ENCODE measurements at places on chromosomes 2 and 18.
A peak's percentile ranks its signal among the peaks of the same experiment; 100 is the strongest.

- no peak for DNase-seq
Observed at GRCh38 chr2:151842830-151843690, 14.8 kb upstream of the ARL5A start.

DNA sequence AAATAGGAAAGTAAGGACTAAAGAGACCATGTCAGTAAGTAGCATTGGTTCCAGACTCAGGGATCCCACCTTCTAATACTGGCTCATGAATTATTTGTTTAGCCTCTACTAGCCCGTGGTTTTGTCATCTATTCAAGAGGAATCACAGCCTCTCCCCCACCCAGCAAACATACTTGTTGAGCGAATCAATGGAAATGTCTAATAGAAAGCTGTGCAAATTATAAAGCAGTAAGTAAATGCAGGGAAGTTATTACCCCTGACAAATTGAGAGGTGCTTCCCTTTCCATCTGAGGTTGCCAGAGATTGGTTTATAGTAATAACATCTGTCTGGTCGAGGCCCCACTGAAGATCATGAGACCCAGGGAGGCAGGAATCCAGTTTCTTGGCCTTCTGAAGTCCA is 219.3 kb upstream of the OSR1 start:
- no peak for DNase-seq

- no peak for DNase-seq
Observed at GRCh38 chr2:72996117-72996502, 75.4 kb downstream of the SFXN5 start.

DNA sequence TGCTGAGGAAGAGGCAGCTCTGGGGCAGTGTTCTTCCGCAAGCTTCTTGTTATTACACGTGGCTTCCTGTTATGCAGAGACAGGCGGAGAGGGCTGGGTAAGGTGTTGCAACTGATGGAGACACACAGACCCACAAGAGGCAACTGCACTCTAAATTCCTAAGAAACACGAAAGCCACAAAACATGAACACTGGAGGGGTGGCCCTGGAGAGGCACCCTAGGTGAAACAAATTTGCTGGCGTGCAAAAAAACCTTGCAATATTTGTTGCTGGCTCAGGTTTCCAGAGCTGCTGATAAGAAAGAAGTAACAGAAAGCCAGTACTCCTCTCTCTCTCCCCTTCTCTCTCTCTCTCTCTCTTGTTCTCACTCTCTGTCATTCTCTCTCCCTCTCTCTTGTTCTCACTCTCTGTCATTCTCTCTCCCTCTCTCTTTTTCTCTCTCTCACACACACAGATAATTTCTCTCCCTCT is 31.8 kb downstream of the ARHGAP25 start:
- DNase-seq = peak; percentile 93

GRCh38 chr2:227834916-227835650 is 21.4 kb downstream of the CCL20 start:
- DNase-seq = no peak

DNA sequence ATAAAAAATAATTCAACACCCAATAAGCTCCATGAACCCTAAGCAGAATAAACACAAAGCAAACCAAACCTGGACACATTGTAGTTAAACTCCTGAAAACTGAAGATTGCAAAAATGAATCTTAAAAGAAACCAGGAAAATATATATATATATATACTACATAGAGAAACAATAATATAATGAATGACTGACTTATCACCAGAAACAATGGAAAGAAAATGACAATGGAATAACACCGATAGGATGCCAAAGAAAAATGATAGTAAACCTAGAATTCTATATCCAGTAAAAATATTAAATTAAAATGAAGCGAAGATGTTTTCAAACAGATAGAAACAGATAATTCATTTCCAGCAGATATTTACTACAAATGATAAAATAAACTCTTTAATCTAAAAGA is 346.9 kb downstream of the IRS1 start:
- no peak for DNase-seq

GRCh38 chr2:215107216-215108056 is 31.0 kb downstream of the ABCA12 start:
- no peak for DNase-seq

GRCh38 chr2:232761301-232761907 is 15.0 kb downstream of the KCNJ13 start:
- DNase-seq = peak; percentile 51

GRCh38 chr2:158817588-158817987 is 22.5 kb downstream of the DAPL1 start:
- DNase-seq = no peak

DNA sequence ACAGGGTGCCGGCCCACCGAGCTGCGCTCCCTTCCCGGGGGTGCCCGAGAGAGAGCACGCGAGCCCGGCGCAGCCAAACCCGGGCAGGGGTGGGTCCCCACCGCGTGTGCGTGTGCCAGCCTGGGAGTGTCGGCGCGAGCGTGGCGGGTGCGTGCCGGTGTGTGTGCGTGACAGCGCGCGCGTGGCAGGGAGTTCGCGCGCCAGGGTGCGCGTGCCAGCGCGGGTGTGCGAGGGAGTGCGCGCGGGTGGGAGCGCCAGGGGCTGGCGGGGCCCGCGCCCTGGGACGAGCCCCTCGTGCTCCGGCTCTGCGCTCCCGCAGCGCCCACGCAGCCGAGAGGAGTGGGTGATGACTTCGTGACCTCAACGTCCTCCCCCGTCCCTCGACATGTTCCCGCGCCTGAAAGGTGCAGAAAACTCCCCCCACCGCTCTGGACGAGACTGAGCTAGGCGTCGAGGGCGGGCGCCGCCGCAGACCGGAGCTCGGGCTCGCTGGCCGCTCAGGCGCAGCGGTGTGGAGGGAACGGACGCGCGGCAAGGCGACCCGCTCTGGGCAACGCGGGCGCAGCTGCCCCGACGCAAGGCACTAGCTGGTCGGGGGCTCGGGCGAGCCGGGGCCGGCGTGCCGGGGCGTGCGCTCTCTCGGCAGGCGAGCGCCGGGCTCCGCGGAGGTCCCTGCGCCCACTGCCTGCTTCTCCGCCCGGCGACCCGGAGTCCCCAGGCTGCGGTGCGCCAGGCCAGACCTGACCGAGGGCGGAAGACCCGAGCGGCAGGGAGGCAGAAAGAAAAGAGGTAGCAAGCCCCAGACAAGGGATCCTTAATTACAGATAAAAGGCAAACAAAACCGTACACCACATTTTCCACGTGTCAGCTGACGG is 582.8 kb downstream of the ZEB2 start:
- peak; percentile 24 for DNase-seq

Data from activated CD4-positive, alpha-beta T cell treated with anti-CD3 and anti-CD28 coated beads, Interleukin-2, Interleukin-4, amounts not matched to agents 100 ng/mL and 50 ng/mL, durations not matched to agents 16 hours and 8 hours (primary cell).